CD4-positive, alpha-beta T cell (primary cell): ENCODE measurements at places on chromosomes 7 and 10. TPM values are rescaled to one million over a fixed set of nuclear protein-coding genes. Genes with fewer than 3 reads are reported as not detected.

The APBB1IP gene
- 44.5 TPM for total RNA-seq

DNA sequence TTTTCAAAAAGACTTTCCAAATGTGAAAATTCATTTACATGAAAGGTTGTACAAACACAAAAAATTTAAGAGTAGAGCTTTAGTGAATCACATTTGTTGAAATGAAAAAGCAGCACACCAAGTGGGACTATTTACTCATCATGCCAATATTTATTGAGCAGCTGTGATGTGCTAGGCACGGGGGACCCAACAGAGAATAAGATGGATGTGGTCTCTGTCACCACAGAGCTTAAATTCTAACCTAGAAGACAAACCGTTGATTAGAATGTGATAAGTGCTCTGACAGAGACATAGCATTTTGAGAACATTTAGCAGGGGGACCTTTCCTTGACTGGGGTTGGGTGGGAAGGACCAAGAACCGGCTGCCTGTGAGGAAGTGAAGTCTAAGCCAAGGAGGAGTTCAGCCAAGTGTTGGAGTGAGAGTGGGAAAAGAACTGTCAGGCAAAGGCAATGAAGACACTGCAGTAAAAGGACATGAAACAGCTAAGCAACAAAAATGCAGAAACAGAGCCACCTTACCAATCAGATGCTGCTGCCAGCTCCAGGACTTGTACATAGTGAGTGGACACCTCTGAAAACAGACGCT, 19.1 kb downstream of the ADAM12 start:
- no peaks in the 10 kb centered on the region for H3K27me3 ChIP-seq
- H3K27ac ChIP-seq = no peak overlapping the region
- H3K4me1 ChIP-seq = no peaks in the 10 kb centered on the region

DNA sequence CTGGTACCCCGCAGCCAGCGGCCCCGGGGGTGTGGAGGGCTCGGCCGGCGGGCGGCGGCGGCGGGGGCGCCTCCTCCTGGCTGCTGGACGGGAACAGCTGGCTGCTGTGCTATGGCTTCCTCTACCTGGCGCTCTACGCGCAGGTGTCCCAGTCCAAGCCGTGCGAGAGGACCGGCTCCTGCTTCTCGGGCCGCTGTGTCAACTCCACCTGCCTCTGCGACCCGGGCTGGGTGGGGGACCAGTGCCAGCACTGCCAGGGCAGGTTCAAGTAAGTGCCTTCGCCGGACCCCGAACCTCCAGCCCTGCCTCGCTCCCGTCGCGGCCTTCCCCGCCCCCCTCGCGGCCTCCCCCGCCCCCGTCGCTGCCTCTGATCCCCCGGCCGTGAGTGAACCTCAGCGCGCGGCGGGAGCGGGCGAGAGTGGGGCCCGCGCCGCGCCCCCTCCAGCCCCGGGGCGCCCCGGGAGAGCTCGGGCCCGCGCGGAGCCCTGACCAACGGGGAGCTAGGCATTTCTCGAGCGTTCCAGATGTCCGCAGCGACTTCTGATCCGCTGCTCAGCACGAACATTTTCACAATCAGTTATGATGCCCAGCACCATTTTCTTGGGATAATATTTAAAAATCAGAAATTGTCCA, 727 bp downstream of the ATRNL1 start:
- H3K27ac ChIP-seq = no peak overlapping the region
- peaks cover 51% of the 10 kb centered on the region for H3K27me3 ChIP-seq
- H3K4me1 ChIP-seq = peaks cover 12% of the 10 kb centered on the region
- peak overlapping the region; percentile 31 for H3K4me3 ChIP-seq
- no peak for DNase-seq

- H3K27me3 ChIP-seq = peaks cover 20% of the 10 kb centered on the region
- no peak overlapping the region for H3K4me3 ChIP-seq
- peaks cover 12% of the 10 kb centered on the region for H3K4me1 ChIP-seq
Measured at GRCh38 chr7:55250313-55250712, 114.8 kb upstream of the LANCL2 start.

GRCh38 chr10:127081851-127082345, 114.5 kb downstream of the INSYN2A start:
- no peaks in the 10 kb centered on the region for H3K27me3 ChIP-seq
- DNase-seq = no peak
- no peaks in the 10 kb centered on the region for H3K36me3 ChIP-seq
- H3K4me1 ChIP-seq = no peaks in the 10 kb centered on the region
- no peak overlapping the region for H3K4me3 ChIP-seq

The GIMAP4 gene
- total RNA-seq = 20.7 TPM

DNA sequence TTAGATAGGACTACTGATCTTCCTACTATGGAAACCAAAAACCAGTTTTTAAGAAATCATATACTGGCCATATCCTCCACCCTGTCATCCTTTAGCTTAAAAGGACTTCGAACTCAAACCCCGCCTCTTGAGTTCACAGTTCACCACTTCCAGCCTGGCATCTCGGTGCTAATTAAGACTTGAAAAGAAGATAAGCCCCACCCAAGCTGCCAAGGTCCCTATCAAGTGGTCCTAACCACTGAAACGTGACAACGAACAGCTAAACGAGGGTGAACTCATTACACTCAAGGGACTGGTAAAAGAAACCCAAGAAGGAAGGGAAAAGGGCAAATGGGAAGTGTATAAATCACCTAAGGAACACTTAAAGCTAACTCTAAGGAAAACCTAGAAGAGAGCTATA, 16.1 kb downstream of the COL17A1 start:
- peaks cover 2% of the 10 kb centered on the region for H3K4me1 ChIP-seq
- no peaks in the 10 kb centered on the region for H3K36me3 ChIP-seq

The PHYH gene
- 10.0 TPM for total RNA-seq

DNA sequence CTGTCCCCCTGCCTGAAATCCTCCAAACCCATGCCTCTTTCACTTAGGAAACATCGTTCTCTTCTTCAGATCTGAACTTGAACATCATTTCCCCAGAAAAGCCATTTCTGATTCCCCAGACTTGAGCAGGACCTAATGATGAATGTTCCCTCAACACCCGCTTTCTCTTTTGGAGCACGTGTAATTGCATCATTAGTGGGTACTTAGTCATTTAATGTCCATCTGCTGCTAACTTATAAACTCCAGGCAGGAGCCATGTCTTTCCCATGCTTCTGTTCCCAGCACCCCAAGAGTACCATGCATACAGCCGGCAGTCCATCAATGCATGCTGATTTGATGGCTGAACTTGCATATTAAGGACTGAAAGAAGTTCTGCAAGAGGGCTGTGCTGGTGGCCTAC, 36.5 kb upstream of the ECHDC3 start:
- no peak for DNase-seq
- no peak overlapping the region for H3K4me3 ChIP-seq
- H3K4me1 ChIP-seq = peaks cover 7% of the 10 kb centered on the region
- H3K27ac ChIP-seq = no peak overlapping the region
- H3K27me3 ChIP-seq = no peaks in the 10 kb centered on the region

DNA sequence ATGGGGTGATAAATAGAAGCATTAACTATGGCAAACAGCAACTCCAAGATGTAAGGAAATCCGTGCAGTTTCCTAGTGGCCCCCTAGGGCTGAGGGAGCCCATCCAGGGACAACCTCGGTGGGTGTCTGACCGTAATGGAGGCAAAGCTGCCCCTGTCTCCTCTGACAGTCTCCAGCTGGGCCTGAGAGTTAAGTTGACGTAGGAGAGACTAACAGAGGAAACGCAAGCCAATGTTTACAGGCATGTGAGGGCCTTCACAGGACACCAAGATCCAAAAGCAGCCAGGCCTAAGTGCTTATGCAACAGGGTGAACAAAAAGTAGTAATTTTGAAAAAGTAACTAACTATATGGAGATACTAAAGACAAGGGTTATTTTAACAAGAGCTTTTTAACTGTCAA, 330.0 kb upstream of the C7orf33 start:
- DNase-seq = no peak
- no peak overlapping the region for H3K27ac ChIP-seq
- H3K27me3 ChIP-seq = peaks cover 4% of the 10 kb centered on the region
- no peak overlapping the region for H3K4me3 ChIP-seq
- no peaks in the 10 kb centered on the region for H3K36me3 ChIP-seq

GRCh38 chr10:64397125-64397524, 875.9 kb downstream of the REEP3 start:
- H3K36me3 ChIP-seq = no peaks in the 10 kb centered on the region
- DNase-seq = no peak
- no peaks in the 10 kb centered on the region for H3K27me3 ChIP-seq
- H3K4me3 ChIP-seq = no peak overlapping the region

DNA sequence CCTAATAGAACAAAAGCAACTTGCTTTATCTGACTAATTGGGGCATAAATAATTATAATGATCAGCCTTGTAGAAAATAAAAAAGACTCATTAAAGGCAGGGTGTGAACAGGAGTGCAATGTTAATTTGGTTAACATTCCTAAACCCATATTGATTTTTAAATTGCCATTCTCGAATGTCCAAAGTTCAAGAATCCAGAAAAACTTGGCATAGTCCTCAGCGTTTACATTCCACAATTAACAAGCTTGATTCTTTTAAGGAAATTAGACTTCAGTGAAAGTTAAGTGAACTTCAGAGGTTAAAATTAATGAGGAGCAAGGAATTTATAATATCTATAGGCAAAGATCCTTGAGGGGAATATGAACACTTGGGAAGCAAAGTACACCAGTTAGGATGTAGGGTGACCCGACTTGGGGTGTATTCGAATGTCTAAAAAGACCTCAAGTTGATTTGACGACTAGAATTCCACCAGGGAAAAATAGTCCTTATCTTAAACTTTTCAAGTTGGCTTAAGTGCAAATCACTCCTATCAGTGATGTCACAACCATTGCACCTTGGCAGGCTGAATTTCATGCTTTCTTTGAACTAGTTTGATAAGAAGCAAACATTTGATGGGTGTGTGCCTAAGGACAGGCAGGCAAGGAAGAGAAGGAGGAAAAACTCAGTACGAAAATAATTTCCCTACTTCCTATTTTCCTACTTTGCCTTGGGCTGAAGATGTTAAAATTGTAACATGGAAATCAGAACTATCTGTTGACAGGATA, 830.4 kb upstream of the COBL start:
- no peak overlapping the region for H3K27ac ChIP-seq
- DNase-seq = no peak
- no peak overlapping the region for H3K4me3 ChIP-seq
- no peaks in the 10 kb centered on the region for H3K27me3 ChIP-seq

- no peaks in the 10 kb centered on the region for H3K36me3 ChIP-seq
- peaks cover 20% of the 10 kb centered on the region for H3K4me1 ChIP-seq
- no peak overlapping the region for H3K27ac ChIP-seq
Measured at GRCh38 chr7:50615519-50616080, 50.4 kb upstream of the DDC start.

DNA sequence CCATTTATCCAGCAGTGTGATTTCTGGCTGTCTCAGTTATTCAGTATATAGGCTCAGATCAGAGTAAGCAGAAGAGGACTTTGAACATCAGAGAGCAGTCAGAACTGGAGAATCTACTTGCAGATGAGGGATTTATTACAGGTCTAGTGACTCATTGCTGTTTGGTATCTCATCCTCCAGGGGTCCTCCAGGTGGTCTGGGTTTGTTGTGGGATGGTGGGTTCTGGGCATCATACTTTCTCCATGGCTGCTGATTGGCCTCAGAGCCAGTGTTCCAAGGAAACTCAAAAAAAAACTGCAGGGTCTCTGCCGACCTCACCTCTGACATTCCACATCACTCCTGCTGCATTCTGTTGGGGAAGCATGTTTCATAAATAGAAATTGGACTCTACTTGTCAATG, 214.8 kb downstream of the CNTNAP2 start:
- H3K4me1 ChIP-seq = no peaks in the 10 kb centered on the region
- H3K27ac ChIP-seq = no peak overlapping the region
- no peaks in the 10 kb centered on the region for H3K36me3 ChIP-seq
- no peak overlapping the region for H3K4me3 ChIP-seq
- H3K27me3 ChIP-seq = no peaks in the 10 kb centered on the region

The NEUROG3 gene
- not detected for total RNA-seq

The HTRA1 gene
- not detected for total RNA-seq

GRCh38 chr7:139797607-139798006, 19.8 kb upstream of the HIPK2 start:
- DNase-seq = no peak
- no peak overlapping the region for H3K4me3 ChIP-seq
- H3K27me3 ChIP-seq = no peaks in the 10 kb centered on the region
- no peaks in the 10 kb centered on the region for H3K36me3 ChIP-seq
- H3K27ac ChIP-seq = no peak overlapping the region

DNA sequence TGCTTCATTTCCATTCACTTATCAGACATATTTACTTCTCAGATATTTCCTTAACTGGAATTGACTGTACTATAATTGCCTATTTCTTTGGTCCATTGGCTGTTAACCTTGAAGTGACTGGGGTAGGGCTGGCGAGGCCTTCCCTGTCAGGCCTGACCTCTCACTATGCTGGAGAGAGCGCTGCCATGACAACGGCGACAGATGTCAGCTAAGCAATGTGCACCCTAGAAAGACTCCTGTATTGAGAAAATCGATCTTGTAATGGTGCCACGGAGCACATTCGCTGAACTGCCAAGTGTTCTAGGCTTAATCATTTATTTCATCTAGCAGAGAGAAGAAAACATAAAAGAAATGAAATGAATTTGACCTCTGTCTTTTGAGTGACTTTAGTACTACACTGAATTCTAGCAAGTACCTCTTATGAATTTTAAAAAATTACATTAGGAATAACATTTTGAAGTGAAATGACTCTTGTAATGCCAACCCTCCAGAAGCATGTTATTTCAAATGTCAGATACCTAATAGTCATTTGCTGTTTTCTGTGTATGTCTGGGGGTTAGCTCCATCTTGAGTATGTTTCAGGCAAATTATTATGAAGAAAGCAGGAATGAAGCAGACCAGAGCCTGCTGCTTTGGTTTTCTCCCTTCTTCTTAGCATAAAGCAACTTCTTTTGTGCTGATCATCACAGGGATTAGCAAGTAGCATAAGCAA, 148.0 kb downstream of the SNX10 start:
- no peaks in the 10 kb centered on the region for H3K27me3 ChIP-seq
- no peak overlapping the region for H3K27ac ChIP-seq
- no peaks in the 10 kb centered on the region for H3K4me1 ChIP-seq
- DNase-seq = no peak
- H3K36me3 ChIP-seq = no peaks in the 10 kb centered on the region

The LMOD2 gene
- total RNA-seq = not detected

- no peak for DNase-seq
- no peak overlapping the region for H3K27ac ChIP-seq
- no peaks in the 10 kb centered on the region for H3K36me3 ChIP-seq
- no peaks in the 10 kb centered on the region for H3K27me3 ChIP-seq
- peaks cover 33% of the 10 kb centered on the region for H3K4me1 ChIP-seq
- no peak overlapping the region for H3K4me3 ChIP-seq
Measured at GRCh38 chr7:1457059-1457948, 2.0 kb downstream of the MICALL2 start.

The HGF gene
- total RNA-seq = not detected

- no peak overlapping the region for H3K27ac ChIP-seq
- no peak for DNase-seq
- H3K27me3 ChIP-seq = no peaks in the 10 kb centered on the region
- H3K36me3 ChIP-seq = peaks cover 27% of the 10 kb centered on the region
Measured at GRCh38 chr10:102649797-102650654, 5.7 kb downstream of the TRIM8 start.

The SPDYE16 gene
- total RNA-seq = 0.53 TPM

GRCh38 chr7:142793156-142793555, 22.4 kb downstream of the PRSS2 start:
- H3K27ac ChIP-seq = peak overlapping the region; percentile 69
- no peaks in the 10 kb centered on the region for H3K27me3 ChIP-seq
- peaks cover 62% of the 10 kb centered on the region for H3K36me3 ChIP-seq
- peak overlapping the region; percentile 91 for H3K4me3 ChIP-seq

The SLC39A12 gene
- not detected for total RNA-seq

- no peak overlapping the region for H3K27ac ChIP-seq
- DNase-seq = no peak
- no peak overlapping the region for H3K4me3 ChIP-seq
- no peaks in the 10 kb centered on the region for H3K36me3 ChIP-seq
- peaks cover 3% of the 10 kb centered on the region for H3K4me1 ChIP-seq
Measured at GRCh38 chr7:90212149-90212495, 582 bp downstream of the STEAP2 start.

The MGAM2 gene
- total RNA-seq = not detected
